ENCODE measurements at places on chromosomes 2 and 18.

- DNase-seq, result no peak
Measured at GRCh38 chr18:12774982-12775381, 72.1 kb downstream of the PSMG2 start.

- DNase-seq, result no peak
Measured at GRCh38 chr2:36235882-36236281, 119.7 kb upstream of the CRIM1 start.

DNA sequence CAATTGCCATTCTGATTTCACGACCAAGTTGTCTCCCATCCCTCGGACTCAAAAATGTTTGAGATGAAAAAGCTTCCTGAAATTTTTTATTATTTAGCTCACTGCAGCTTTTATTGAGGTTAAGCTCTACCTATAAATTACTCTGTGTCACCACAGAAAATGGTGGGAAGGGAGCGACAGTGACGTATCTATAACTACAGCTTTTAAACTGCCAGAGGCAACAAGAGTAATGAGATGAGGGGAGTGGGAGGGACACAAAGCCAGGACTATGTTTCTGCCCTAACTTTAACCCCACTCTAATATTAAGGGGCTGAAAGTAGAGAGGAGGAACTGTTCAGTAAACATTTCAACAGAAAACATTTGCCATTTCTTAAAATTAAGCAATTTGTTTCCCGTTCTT is 37.4 kb downstream of the SMAD2 start:
- no peak for DNase-seq

DNA sequence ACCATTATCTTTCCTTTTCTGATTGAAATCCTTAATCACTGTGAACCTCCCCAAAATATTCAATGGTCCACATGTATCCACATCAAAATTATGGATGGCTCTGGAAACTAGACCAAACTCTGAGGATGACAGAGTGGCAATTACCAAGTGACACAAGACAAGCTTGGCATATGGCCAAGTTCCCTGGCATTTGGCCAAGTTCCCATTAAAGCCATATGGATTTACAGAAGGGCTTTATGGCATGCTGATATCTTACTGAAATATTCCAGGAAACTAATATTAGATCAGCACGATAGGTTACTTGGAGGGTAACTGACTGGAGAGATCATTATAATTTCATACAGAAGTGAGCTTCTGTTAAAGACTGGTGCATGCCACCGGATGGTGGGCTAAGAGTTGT is 21.9 kb upstream of the CERS6 start:
- no peak for DNase-seq

GRCh38 chr2:172082105-172082943 is 3.0 kb upstream of the DLX1 start:
- no peak for DNase-seq

DNA sequence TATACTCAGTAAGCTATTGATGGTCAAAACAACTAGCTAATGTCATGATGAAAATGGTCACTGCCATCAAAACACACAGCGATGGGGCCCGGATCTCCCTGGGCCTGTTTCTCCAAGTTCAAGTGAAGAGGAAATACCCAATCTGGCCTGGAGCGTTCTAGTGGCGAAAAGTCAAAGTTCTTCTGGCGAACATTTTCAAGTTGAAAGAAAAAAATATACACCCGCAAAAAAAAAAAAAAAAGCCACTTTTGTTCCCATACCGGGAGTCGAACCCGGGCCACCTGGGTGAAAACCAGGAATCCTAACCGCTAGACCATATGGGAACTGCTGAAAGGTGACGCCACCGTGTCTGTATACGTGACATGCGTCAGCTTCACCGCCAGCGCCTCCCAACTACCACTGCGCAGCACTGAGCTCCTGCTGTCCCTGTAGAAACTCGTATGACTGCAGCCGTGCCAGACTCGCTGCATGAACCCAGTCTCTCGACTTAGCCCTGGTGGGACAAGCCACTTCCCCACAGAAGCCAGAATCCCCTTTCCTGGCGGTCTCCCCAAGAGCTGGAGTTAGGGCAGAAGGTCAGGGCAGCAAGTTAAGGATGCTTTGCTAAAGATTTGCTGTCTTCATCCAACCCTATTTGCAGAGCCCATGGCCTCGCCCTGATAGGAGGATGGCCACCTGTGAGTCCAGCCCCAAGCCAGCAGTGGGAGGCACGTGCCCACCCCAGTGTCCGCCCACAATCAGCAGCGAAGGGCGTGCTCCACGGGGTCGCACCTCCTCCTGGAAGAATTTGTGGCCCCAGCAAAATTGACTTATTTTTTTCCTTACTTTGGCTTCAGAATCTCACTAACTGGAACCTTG is 5.6 kb upstream of the IMP4 start:
- peak; percentile 89 for DNase-seq

DNA sequence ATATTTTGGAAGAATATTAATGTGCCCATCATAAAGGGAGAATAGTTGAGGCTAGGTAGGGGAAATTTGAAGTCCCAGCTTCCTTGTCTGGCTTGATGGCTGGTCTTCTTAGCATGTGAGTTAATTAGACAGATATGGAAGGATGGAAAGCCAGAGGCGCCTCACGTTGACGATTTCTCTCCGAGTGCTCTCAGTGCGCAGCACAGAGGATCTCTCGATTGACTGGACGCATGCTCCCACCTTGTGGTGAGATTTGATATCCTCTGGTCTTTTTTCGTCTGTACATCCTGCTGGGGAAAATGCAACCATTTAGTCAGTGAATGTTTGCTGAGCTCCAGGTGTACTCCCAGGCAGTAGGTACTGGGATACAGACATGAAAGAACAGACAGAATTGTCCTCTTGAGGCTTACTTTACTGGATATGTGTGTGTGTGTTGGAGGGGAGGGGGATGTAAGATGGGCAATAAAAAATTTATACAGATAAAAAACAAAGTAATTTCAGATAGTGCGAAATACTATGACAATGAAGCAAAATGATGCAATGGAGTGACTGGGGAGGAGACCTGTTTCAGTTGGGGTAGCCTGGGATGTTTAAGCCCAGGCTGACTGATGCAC is 66.9 kb upstream of the ZNG1B start:
- DNase-seq, result no peak

- no peak for DNase-seq
Measured at GRCh38 chr2:173657996-173658717, 303.5 kb downstream of the CDCA7 start.

- DNase-seq, result no peak
Measured at GRCh38 chr2:236305964-236306605, 41.9 kb upstream of the ASB18 start.

GRCh38 chr2:197080578-197081216 is 154.2 kb upstream of the PGAP1 start:
- DNase-seq, result no peak

- DNase-seq, result no peak
Measured at GRCh38 chr2:230908092-230908594, 16.9 kb downstream of the GPR55 start.

GRCh38 chr2:125386074-125386473 is 1269.9 kb upstream of the GYPC start:
- no peak for DNase-seq

GRCh38 chr2:97931858-97932225 is 63.9 kb downstream of the TMEM131 start:
- no peak for DNase-seq

DNA sequence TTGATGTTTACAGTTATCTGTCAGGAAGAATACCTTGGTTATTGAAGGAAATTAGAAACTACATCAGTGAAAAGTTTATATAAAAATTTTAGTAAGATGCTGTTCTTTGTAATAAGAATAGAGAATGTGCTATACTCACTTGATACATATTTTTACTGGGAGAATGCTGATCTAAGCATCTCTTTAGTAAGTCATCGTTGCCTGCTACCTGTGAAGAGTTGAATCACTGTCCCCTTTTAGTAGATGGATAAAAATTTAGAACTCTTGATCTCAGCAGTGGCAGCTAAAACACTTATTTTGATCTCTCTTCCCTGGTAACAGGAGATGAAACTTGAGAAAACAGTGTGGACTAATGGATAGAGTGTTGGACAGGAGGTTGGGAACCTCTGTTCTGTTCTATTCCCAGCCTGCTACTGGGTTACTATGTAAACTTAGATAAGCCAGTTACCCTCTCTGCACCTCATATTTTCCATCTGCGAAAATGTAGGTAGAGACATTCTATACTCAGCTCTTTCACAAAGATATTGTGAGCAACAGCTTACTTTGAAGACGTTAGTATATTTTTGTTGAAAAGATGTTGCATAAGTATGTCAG is 100.3 kb downstream of the FEZ2 start:
- no peak for DNase-seq

DNA sequence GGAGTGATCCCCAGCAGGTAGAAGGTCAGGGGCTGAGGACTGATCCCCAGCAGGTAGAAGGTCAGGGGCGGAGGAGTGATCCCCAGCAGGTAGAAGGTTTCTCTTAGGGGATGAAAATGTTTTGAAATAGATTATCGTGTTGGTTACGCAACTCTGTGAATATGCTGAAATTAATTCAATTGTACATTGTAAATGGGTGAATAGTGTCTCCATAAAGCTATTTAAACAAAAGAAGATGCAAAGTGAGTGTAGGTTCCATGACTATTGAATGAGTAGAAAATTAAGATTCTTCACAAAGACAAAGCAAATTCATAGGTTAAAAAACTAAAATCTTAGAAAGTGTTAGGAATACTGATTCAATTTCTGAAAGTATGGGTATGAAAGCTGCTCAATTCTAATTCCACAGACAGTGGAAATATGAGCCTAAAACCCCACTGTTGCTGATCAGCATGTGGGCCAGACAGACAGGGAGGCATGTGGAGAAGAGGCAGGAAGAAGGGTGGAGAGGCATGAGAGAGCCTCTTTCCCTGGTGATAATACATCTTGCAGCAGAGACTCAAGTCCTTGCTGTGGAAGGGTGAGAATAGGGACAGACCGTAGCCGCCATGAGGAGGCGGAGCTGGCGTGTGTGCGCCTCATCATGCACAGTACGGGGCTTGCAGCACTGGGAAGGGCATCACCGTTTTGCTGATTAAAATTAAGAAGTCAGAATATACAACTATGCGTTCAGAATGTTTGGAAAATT is 85.9 kb upstream of the NFATC1 start:
- no peak for DNase-seq

DNA sequence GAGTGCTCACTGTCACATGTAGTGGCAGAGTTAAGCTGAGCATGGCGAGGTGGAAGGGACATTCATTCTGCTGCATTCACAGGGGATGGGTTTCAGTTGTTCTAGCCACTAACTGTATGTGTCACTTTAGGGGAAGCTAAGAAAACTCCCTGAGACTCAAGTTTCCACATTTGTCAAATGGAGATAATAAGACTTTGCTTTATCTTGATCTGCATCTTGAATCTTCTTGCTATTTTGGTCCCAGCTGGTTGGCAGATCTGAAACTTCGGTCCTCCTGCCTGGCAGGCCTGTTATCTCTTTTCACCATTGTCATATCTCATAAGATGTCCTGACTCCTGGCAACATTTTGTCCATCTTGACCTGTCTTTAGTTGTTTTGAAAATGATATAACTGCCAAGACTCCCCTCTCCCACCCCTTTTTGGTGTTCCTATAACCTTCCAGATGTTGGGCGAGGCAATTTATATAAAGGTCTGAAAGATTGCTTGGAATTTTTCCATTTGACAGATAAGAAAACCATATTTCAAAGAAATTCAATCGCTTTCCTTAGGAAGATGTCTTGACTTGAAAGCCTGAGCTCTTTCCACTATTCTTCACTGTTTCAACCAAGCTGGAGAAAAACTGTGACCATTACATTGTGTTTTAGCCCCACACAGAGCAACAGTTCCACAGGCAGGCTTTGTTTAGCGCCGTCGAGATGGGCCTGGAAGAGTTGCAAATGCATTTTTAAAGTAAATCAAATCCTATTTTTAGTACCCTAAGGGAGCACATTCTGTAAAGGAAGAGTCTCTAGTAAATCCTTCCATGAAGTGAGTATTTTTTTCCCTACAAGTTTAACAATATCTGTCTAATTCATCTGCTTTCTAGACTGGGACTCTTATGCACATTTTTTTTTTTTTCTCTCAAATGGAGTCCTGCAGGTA is 33.4 kb downstream of the MYCN start:
- no peak for DNase-seq

- DNase-seq, result no peak
Measured at GRCh38 chr2:134461511-134461910, 207.6 kb downstream of the MGAT5 start.

DNA sequence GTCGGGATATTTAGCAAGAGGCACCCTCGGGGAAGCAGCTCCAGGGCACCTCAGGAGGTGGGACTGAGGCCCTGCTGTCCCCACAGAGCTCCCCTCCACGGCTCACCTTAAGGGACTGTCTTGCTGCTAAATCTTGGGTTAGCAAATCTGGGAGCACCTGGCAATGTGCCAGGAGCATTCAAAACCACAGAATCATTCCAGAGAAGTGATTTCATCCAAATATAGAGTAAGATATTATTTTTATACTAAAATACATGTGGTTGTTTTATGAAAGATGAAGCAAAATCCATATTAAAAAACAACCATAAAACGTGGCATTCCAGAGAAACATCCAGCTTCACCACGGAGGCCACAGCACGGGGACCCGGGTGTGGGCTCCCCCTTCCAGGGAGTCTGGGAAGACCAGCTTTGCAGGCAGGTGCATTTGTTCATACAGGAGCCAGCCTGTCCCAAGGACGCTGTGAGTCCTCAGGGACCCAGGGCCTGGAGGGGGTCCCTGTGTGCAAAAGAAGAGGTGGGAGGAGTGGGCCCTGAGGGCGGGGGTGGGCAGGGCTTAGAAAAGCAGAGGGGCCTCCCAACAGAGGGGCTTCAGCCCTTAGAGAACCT is 16.3 kb downstream of the HS1BP3 start:
- no peak for DNase-seq

Measured in C1 segment of cervical spinal cord (tissue), 14 donors.